ENCODE measurements at places on chromosomes 4 and X. TPM values are rescaled to one million over a fixed set of nuclear protein-coding genes. Genes with fewer than 3 reads are reported as not detected.

DNA sequence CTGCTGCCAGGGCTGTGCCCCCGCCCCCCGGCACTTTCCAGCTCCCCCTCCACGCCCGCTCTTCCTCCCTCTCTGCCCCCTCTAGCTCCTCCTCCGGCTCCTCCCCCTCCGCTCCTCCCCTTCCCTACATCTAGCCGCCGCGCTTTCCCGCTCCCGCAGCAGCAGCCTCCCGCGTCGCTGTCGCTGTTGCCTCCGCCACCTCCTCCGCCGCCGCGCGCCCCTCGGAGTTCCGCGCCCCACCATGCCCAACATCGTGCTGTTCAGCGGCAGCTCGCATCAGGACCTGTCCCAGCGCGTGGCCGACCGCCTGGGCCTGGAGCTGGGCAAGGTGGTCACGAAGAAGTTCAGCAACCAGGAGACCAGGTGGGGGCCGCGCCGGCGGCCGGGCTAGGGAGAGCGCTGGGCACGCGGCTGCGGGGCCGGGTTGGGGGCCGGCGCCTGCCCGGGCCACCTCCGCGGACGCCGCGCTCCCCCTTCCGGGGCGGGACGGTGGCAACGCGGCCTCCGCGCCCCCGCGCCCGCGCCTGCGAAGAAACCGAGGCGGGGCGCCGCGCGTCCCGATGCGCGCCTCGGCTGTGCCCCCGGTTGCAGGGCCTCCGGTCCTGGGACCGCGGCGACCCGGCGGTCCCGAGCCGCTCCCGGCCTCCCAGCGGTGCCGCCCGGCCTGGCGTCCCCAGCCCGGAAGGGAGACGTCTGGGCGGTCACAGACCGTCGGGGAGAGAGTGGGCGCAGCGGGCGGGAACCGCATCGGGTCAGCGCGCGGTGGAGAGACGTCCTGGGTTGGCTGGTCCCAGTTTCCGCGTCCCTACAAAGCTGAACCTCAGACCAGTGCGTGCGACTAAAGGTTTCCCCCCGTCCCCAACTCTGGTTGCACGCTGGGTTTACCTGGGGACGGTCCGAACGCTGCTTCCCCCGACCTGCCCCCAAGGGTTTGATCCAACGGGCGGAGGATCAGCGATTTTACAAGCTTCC, at the start of gene PRPS2:
Gene PRPS2, plus strand, starts transcription at position 156 of the 972 bp plus-strand sequence. Its CDS starts 86 bp downstream, at position 242.
- H3K4me1 ChIP-seq = no peaks in the 10 kb centered on the region
- DNase-seq = no peak
- peak within 1 kb of the TSS; percentile 16 for H3K27ac ChIP-seq
- H3K27me3 ChIP-seq = no peaks in the 10 kb centered on the region

Gene JCHAIN
- 2.7 TPM for total RNA-seq

- no peak for DNase-seq
- no peak overlapping the region for H3K4me3 ChIP-seq
- H3K27me3 ChIP-seq = no peaks in the 10 kb centered on the region
- H3K4me1 ChIP-seq = no peaks in the 10 kb centered on the region
- H3K27ac ChIP-seq = no peak overlapping the region
Measured at GRCh38 chr4:8219236-8219635, 20.1 kb downstream of the SH3TC1 start.

GRCh38 chr4:95156452-95156765, 392.4 kb downstream of the UNC5C start:
- no peak overlapping the region for H3K27ac ChIP-seq
- no peak overlapping the region for H3K4me3 ChIP-seq
- no peaks in the 10 kb centered on the region for H3K27me3 ChIP-seq
- H3K4me1 ChIP-seq = no peaks in the 10 kb centered on the region
- no peak for DNase-seq

DNA sequence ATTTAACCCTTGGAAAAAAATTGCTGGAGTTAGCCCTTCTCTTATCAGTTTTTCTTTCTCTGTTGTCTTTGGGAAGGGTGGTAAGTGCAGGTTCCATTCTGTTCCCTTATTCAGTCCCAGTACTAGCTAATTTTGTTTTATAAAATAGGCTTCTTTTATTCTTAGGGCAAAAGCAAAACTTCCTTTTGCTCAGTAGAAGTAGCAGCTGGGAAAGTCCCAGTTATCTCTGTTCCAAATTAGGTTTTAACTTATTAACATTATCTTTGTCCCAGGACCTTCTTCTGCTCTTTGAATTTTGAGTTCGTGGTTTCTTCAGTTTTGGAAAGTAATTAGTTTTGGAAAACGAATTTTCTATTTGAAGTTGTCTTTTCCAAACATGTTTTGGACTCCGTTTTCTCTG, 61.1 kb downstream of the BANK1 start:
- no peak overlapping the region for H3K27ac ChIP-seq
- H3K36me3 ChIP-seq = no peaks in the 10 kb centered on the region
- no peaks in the 10 kb centered on the region for H3K27me3 ChIP-seq
- no peak for DNase-seq

- no peak overlapping the region for H3K4me3 ChIP-seq
- H3K27me3 ChIP-seq = no peaks in the 10 kb centered on the region
- no peaks in the 10 kb centered on the region for H3K36me3 ChIP-seq
- DNase-seq = peak; percentile 87
Measured at GRCh38 chr4:57064811-57065711, 45.1 kb downstream of the IGFBP7 start.

GRCh38 chrX:12986164-12986779, 11.4 kb downstream of the TMSB4X start:
- DNase-seq = no peak
- no peaks in the 10 kb centered on the region for H3K36me3 ChIP-seq
- no peak overlapping the region for H3K27ac ChIP-seq
- H3K4me3 ChIP-seq = no peak overlapping the region
- no peaks in the 10 kb centered on the region for H3K27me3 ChIP-seq
- no peaks in the 10 kb centered on the region for H3K4me1 ChIP-seq

Gene MAGEE2
- not detected for total RNA-seq

Gene TMPRSS11F
- total RNA-seq = not detected

Gene FAM9C
- total RNA-seq = not detected

GRCh38 chr4:150067859-150068258, 10.4 kb upstream of the DCLK2 start:
- H3K27ac ChIP-seq = no peak overlapping the region
- no peaks in the 10 kb centered on the region for H3K36me3 ChIP-seq
- H3K27me3 ChIP-seq = no peaks in the 10 kb centered on the region
- no peak overlapping the region for H3K4me3 ChIP-seq

Gene TREX2
- not detected for total RNA-seq

Gene CXCL5
- total RNA-seq = not detected

Gene RADX
- 1.8 TPM for total RNA-seq

Gene NAT8L
- 3.0 TPM for total RNA-seq

Gene RPA4
- 0.35 TPM for total RNA-seq

DNA sequence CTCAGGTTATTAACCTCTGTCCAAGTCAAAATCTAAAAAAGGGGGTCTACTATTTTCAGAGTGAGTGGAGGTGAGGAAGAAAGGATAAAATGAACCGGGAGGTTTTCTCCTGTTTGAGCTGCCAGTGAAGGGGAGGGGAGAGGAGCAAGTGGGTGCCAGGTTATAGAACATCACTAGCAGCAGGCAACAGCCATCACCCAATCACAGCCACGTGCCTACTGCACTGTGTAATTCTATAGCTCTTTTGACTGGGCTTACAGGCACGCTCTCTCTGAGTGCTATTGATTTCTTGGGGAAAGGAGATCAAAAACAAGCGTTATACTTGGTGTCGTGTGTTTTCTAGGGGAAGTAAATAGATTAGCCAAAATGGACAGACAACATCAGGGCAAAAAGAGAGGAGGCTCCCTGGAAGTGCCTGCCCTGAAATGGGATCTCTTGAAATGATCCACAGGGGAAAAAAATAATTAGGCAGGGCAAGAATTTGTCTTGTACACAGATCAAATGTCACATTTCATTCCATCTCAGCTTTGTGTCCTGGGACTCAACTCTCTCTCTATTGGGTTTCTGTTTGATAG, 300.5 kb upstream of the LCORL start:
- no peaks in the 10 kb centered on the region for H3K4me1 ChIP-seq
- no peak for DNase-seq
- H3K36me3 ChIP-seq = no peaks in the 10 kb centered on the region

Gene ACE2
- 15.2 TPM for total RNA-seq

Gene SHOX
- total RNA-seq = not detected

- H3K4me1 ChIP-seq = no peaks in the 10 kb centered on the region
- no peak for DNase-seq
- H3K27ac ChIP-seq = no peak overlapping the region
- H3K36me3 ChIP-seq = no peaks in the 10 kb centered on the region
- no peaks in the 10 kb centered on the region for H3K27me3 ChIP-seq
Measured at GRCh38 chr4:36979533-36979932, 265.0 kb upstream of the NWD2 start.

Gene SGMS2
- 73.6 TPM for total RNA-seq

DNA sequence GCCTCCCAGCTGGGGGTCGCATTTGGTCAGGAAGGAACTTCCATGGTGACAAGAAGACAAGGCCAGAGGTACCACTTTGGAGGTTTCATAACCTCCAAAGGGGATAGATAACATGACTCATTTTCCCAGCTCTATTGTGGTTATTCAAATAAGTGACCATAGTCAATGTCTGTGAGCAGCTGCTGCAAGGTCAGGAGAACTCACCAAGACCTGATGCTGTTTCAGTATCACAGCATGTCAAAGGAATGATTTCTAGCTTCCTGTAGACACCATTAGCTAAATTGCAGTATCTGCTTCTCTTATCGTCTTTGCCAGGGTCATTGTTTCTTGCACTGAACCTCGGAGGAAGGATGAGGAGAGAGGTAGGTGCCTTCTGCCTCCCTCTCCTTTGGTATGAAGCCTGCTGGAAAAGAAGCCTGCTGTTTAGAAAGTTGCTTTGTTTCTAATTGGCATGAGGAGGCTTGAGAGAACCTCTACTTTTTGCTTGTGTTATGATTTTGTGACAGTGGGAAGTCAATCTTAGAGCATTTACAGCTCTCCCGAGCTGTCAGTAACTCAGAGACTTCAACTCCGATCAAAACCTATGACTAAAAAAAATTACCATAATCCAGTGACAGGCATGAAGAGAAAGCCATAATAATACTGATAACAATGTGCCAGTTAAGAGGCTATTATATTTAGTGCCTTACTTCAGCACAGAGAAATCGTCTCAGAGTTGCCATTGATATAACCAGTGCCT, 38.0 kb upstream of the GATB start:
- H3K4me3 ChIP-seq = no peak overlapping the region
- H3K36me3 ChIP-seq = no peaks in the 10 kb centered on the region
- H3K27me3 ChIP-seq = no peaks in the 10 kb centered on the region
- no peak for DNase-seq

DNA sequence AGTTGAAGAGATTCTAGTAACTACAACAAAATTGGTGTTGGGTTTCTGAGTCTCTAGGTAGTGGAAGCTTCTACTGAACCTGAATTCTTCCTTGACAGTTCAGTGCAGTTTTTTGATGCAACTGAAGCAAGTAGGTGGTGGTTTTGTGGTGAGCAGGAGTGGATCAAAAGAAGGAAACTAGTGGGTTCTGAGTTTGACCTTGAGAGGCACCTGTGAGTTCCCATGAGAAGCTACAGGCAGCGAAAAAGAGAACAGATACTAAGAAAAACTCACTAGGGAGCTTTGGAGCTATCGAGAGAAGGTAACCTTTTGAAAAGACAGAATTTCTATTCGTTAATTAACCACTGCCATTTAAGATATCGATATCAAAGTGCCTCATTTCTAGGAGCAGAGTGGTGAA, 145.2 kb downstream of the PDHA2 start:
- H3K4me1 ChIP-seq = no peaks in the 10 kb centered on the region
- H3K36me3 ChIP-seq = no peaks in the 10 kb centered on the region
- H3K4me3 ChIP-seq = no peak overlapping the region
- no peak for DNase-seq
- no peak overlapping the region for H3K27ac ChIP-seq
- no peaks in the 10 kb centered on the region for H3K27me3 ChIP-seq

GRCh38 chrX:15751155-15751819, 13.2 kb downstream of the CA5B start:
- H3K4me1 ChIP-seq = no peaks in the 10 kb centered on the region
- H3K4me3 ChIP-seq = no peak overlapping the region
- no peaks in the 10 kb centered on the region for H3K27me3 ChIP-seq
- DNase-seq = no peak

DNA sequence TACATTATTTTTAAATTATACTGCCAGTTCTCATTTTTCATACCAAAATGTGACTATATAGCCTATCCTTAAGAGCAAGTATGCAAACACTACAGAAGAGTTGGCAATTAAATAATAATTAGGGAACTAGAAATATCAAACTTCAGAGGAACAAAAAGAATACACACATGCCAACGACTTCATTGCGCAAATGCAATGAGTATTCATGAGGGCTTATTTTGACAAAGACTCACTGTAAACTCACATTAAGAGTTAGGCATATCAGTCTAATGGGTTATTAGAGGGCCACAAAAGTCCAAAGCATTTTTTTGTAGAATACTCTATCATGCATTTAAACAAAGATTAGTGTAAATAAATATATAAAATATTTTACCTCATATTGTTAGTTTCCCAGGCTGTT, 31.6 kb downstream of the SLC10A7 start:
- H3K36me3 ChIP-seq = no peaks in the 10 kb centered on the region
- H3K27ac ChIP-seq = no peak overlapping the region

- no peaks in the 10 kb centered on the region for H3K27me3 ChIP-seq
- no peak overlapping the region for H3K4me3 ChIP-seq
- no peak for DNase-seq
- no peak overlapping the region for H3K27ac ChIP-seq
- no peaks in the 10 kb centered on the region for H3K36me3 ChIP-seq
Measured at GRCh38 chr4:2092669-2093053, 33.5 kb downstream of the NAT8L start.

DNA sequence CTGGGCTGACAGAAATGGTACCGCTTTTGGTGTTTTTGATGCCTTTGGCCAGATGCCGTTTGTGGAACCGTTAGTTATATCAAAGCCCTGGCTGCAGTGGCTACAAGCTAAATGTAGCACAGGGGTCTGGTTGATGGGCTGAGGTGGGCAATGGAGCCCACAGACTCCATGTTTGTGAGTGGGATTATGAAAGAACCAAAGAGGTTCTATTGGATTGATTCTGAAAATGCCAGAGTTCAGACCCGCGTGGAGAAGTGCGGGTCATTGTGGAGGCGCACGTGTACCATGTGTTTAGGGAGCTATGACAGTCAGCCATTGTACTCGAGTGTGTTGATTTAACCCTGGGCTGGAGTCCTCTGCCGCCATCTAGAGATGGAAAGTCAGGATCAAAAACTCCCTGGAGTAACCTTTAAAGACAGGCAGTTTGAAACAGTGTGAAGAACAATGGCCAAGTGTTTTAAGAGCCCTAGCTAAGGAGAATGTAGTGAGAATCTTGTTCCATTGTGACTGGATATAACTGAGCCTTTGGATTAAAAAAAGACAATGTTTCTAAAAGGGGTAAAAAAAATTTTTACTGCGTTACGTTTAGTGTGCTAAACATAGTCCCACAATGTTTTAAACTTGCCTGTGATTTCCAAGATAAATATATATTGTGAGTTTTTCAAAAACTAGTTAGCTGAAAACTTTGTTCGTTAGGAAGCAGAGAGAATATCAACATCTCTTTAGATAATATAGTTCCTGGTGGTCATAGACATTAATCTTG, 12.7 kb downstream of the ART3 start:
- no peak for DNase-seq
- H3K27ac ChIP-seq = peak overlapping the region; percentile 35
- H3K4me1 ChIP-seq = no peaks in the 10 kb centered on the region
- no peaks in the 10 kb centered on the region for H3K27me3 ChIP-seq
- peak overlapping the region; percentile 22 for H3K4me3 ChIP-seq
- H3K36me3 ChIP-seq = no peaks in the 10 kb centered on the region

GRCh38 chr4:20528508-20528907, 171.8 kb upstream of the PACRGL start:
- H3K36me3 ChIP-seq = no peaks in the 10 kb centered on the region
- DNase-seq = no peak
- H3K27me3 ChIP-seq = no peaks in the 10 kb centered on the region
- no peaks in the 10 kb centered on the region for H3K4me1 ChIP-seq
- no peak overlapping the region for H3K4me3 ChIP-seq
- H3K27ac ChIP-seq = no peak overlapping the region

GRCh38 chr4:24104158-24104565, 214.3 kb upstream of the PPARGC1A start:
- no peaks in the 10 kb centered on the region for H3K36me3 ChIP-seq
- no peak overlapping the region for H3K4me3 ChIP-seq
- no peaks in the 10 kb centered on the region for H3K4me1 ChIP-seq
